ENCODE measurements at places on chromosomes 12 and 14. TPM values are rescaled to one million over a fixed set of nuclear protein-coding genes. Genes with fewer than 3 reads are reported as not detected.

Gene DMAC2L
- total RNA-seq = 42.2 TPM

Gene MANSC4
- not detected for total RNA-seq

- no peaks in the 10 kb centered on the region for H3K4me1 ChIP-seq
- no peak overlapping the region for H3K4me3 ChIP-seq
- H3K27me3 ChIP-seq = no peaks in the 10 kb centered on the region
- DNase-seq = no peak
- no peak overlapping the region for H3K27ac ChIP-seq
These were observed 60.9 kb upstream of the CMKLR1 start for GRCh38 chr12:108400056-108400455.

Gene TWF1
- 10.7 TPM for total RNA-seq

Gene PTGDR
- total RNA-seq = not detected

Gene TBK1
- total RNA-seq = 20.1 TPM

Gene CCDC198
- not detected for total RNA-seq

Gene MMP19
- 0.66 TPM for total RNA-seq

DNA sequence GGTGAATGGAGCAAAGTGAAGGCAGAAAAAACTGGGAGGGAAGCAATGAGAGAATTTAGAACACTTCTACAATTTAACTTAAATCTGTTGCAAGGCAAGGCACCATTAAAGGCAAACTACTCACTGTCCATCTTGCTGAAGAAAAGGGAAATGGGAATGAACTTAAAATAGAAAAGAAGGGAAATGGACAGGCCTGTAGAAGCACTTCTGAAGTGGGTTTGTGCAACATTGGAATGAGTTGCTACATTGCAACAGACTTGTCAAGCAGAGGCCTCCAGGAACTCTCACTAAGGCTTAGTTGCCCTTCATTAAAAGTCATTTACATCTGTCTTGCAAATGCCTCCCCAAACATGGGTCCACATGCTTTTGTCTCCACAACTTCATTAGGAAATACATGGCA, 13.7 kb upstream of the OR10AD1 start:
- DNase-seq = no peak
- H3K27ac ChIP-seq = no peak overlapping the region
- H3K36me3 ChIP-seq = no peaks in the 10 kb centered on the region
- no peaks in the 10 kb centered on the region for H3K4me1 ChIP-seq
- H3K27me3 ChIP-seq = no peaks in the 10 kb centered on the region
- no peak overlapping the region for H3K4me3 ChIP-seq

DNA sequence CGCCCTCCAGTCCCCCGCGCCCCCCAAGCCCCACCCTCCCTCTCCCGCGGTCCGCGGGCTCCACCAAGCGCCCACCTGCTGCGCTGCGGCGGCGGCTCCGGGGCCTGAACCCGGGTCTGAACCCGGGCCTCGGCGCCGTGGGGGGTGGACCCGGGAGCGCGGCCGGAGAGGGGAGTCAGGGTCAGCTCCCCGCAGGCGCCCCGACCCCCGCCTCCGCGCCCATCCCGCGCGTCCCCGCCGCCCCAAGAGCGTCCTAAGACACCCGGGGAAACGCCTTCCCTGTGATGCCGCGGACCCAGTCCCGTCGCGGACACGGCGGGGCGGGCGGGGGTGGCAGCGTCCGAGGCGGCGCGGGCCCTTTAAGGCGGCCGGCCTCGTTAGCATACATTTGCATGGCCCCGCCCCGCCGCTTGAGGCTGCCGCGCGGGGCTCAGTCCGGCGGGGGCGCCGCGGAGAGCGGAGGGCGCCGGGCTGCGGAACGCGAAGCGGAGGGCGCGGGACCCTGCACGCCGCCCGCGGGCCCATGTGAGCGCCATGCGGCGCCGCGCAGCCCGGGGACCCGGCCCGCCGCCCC, at the start of gene MMP17:
Gene MMP17 (plus strand): TSS at position 433 of the 574 bp plus-strand sequence. CDS start 102 bp downstream, at position 535.
- H3K36me3 ChIP-seq = no peaks in the 10 kb centered on the region
- no peak within 1 kb of the TSS for H3K27ac ChIP-seq
- peaks cover 36% of the 10 kb centered on the region for H3K27me3 ChIP-seq
- H3K4me3 ChIP-seq = peak within 1 kb of the TSS; percentile 50
- peaks cover 33% of the 10 kb centered on the region for H3K4me1 ChIP-seq

GRCh38 chr12:71426300-71427047, 13.1 kb upstream of the LGR5 start:
- no peak overlapping the region for H3K27ac ChIP-seq
- no peaks in the 10 kb centered on the region for H3K27me3 ChIP-seq
- H3K4me3 ChIP-seq = no peak overlapping the region
- no peaks in the 10 kb centered on the region for H3K36me3 ChIP-seq
- no peaks in the 10 kb centered on the region for H3K4me1 ChIP-seq
- no peak for DNase-seq

Gene PHC1
- total RNA-seq = 31.3 TPM

DNA sequence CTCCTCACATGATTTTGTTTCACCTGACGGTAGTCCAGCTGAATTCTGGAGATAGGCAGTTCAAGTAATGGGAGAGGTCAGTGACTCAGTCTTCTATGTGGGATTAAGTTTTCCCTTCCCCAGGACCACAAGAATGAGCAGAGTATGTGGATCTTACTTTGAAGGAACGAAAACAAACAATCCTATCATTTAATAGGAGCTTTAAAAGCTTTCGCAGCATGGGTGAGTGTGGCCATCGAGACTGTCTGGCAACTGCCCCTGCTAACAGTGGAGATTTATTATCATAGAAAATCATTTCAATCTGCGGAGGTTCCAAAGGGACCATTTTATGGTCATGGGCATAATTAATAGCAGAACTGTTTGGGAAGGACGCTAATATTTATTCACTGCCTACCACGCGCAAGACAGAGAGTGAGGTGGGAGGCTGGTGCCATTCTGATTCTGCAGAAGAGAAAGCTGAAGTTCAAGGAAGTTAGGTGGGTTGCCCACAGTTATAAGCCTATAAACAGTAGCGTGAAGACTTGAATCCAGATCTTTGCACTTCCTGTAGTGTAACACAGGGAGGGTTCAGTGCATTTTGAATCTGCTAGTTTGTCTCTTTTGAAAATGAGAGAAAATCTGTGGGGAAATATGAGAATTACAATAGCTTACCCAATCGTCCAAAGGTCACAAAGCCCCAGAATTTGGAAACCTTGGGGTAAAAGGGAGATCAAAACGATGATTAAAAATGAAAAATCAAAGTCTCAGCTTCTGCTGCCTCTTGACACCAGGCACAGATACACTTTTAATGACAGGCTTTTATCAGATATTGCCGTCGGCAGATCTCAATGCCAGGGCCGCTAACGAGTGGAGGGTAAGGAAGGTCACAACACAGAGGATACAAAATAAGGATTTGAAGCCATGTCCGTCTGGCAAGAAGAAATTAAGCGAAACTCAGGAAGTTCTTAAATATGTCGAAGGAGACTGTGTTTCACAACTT, 209.6 kb downstream of the CRADD start:
- no peaks in the 10 kb centered on the region for H3K36me3 ChIP-seq
- no peak overlapping the region for H3K27ac ChIP-seq
- H3K27me3 ChIP-seq = no peaks in the 10 kb centered on the region
- H3K4me3 ChIP-seq = no peak overlapping the region
- DNase-seq = no peak

Gene ZNF891
- 0.19 TPM for total RNA-seq

DNA sequence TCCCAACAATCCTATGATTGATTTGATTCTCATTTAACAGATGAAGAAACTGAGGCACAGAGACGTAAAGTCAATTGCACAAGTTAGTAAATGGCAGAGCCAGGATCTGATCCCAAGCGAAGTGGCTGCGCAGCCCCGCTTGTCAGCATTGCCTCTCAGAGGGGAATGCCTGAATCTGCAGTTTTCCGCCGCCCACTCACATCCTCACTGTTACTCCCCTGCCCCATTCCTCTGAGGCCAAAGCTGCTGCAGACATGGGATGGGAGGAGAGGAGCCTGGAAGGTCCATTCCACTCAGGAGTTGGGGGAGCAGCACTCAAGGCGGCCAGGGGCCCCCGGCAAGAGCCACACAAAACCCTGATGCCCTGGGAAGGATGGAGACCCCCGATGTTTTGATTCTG, 1.0 kb downstream of the NRIP2 start:
- H3K36me3 ChIP-seq = no peaks in the 10 kb centered on the region
- H3K4me3 ChIP-seq = no peak overlapping the region
- no peaks in the 10 kb centered on the region for H3K4me1 ChIP-seq
- H3K27me3 ChIP-seq = no peaks in the 10 kb centered on the region
- H3K27ac ChIP-seq = no peak overlapping the region
- no peak for DNase-seq

DNA sequence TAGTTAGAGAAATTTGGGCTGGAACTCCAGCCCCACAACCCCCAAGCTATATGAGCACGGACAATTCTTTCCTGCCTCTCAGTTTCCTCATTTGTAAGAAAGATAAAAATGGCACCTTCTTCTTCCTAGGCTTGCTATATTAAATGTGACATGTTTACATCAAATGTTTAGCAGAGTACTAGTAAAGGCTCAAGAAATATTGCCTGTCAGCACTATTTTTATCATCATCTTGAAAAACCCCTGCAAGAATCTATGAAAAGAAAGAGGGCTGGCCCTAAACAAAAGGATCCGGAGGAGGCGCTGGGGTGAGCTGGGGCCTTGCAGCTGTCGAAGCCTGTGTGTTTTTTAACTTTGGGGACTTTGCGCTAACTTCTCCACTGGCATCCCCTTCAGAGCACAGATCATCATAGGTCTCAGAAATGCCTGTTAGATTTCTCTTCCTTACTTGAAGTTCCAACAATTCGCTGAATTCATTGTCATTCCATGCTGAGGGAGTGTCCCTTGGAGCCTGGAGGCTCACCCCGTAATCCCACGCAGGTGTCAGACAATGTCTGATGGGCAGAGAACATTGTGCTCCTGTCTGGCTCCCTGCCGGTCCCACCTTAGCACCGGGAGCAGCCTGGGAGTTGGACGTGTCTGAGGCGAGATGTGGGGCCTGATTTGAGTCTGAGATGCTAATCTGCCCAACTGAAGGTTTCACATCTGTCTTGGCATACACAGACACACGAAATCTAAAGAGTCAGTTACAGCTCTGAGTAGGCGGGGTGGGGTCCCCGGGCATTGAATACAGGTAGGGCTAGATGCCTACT, 206.8 kb downstream of the NUAK1 start:
- DNase-seq = no peak
- H3K27me3 ChIP-seq = no peaks in the 10 kb centered on the region
- H3K4me1 ChIP-seq = peaks cover 23% of the 10 kb centered on the region
- no peak overlapping the region for H3K4me3 ChIP-seq
- no peak overlapping the region for H3K27ac ChIP-seq

Gene GTF2H3
- total RNA-seq = 12.8 TPM

GRCh38 chr12:11704089-11704488, 54.6 kb downstream of the ETV6 start:
- H3K27ac ChIP-seq = no peak overlapping the region
- DNase-seq = no peak
- no peak overlapping the region for H3K4me3 ChIP-seq

GRCh38 chr14:100115726-100116125, 43.7 kb downstream of the DEGS2 start:
- H3K27ac ChIP-seq = no peak overlapping the region
- H3K27me3 ChIP-seq = no peaks in the 10 kb centered on the region
- DNase-seq = no peak
- no peaks in the 10 kb centered on the region for H3K4me1 ChIP-seq

Gene RDH12
- total RNA-seq = not detected

Gene PLEK2
- total RNA-seq = 0.94 TPM

Gene FAR2
- 0.62 TPM for total RNA-seq

DNA sequence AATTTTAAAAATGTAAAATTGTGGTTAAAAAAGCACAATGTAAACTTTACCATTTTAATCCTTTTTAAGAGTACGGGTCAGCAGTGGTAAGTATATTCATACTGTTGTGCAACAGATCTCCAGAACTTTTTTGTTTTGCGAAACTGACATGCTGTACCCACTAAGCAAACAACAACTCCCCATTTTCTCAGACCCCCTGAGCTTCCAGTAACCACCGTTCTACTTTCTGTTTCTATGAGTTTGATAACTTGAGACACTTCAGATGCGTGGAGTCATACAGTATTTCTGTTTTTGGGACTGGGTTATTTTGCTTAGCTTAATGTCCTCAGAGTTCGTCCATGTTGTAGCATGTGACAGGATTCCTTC, 38.0 kb downstream of the CHST11 start:
- H3K4me3 ChIP-seq = no peak overlapping the region
- no peak for DNase-seq
- H3K27ac ChIP-seq = peak overlapping the region; percentile 15
- H3K36me3 ChIP-seq = no peaks in the 10 kb centered on the region
- no peaks in the 10 kb centered on the region for H3K27me3 ChIP-seq

DNA sequence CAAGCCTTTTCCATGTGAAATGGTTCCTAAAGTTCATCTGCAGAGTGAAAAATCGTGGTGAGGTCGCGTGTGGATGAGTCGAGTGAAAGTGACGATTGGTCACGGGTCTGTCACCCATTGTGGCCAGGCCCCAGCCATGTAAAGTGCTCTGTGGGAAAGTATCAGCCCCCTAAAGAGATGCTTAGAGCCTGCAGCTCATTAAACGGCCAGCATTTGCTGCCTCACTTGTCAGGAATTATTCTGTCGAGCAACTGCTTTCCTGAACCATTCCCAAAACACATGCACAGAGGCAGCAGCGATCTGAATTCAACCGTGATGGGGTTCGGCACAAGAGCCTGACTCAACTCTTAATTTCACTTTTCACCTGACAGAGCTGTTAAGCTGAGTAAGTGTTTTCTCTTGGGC, 16.0 kb downstream of the DBX2 start:
- H3K4me3 ChIP-seq = no peak overlapping the region
- no peaks in the 10 kb centered on the region for H3K36me3 ChIP-seq
- H3K27me3 ChIP-seq = no peaks in the 10 kb centered on the region
- H3K4me1 ChIP-seq = no peaks in the 10 kb centered on the region
- DNase-seq = no peak
- H3K27ac ChIP-seq = no peak overlapping the region

DNA sequence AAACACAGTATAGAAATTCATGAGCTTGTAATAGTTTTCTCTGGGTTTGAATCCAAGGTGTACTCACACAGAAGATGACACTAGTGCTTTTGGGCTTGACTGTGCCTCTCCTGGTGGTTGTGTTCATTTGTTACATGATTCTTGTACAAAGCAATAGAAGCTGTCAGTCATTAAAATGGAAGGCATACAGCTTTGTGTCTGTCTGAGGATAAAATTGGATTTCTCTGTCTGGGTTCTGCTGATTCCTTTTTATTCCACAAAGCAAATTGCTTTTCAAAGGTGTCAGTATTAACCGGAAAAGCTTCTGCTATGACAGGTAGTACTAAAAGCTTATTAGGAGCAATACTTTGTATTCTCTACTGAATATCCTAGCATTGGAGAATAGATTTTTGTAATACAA, 361.2 kb downstream of the SLC6A15 start:
- H3K27me3 ChIP-seq = no peaks in the 10 kb centered on the region
- H3K36me3 ChIP-seq = no peaks in the 10 kb centered on the region
- DNase-seq = no peak

Gene DPY19L2
- 1.5 TPM for total RNA-seq

Gene ATF7IP
- 15.9 TPM for total RNA-seq

Gene TCL1B
- total RNA-seq = not detected
